Cerebellum (tissue), 4 donors: ENCODE measurements at places on chromosomes 5 and 9. TPM values are rescaled to one million over a fixed set of nuclear protein-coding genes. Genes with fewer than 3 reads are reported as not detected.

GRCh38 chr9:77180056-77180455 lies 2.7 kb downstream of the VPS13A start:
- DNase-seq = no peak

INPP5E gene
- 11.1 TPM for total RNA-seq

GNA14 gene
- total RNA-seq = 9.0 TPM

DNA sequence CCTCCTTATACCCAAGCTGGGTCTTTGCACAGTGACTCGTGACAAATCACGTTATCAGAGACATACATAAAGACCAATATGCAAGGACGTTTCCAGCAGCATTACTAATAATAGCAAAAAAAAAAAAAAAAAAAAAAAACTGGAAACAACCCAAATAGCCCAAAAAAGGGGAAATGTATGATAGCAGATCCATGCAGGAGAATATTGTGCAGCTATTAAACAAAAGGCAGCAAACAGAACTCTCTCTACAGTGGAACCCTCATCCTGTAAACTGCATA lies 37.7 kb downstream of the C5orf15 start:
- DNase-seq = no peak

GRCh38 chr5:173940269-173940668 lies 48.7 kb upstream of the C5orf47 start:
- DNase-seq = no peak
